ENCODE measurements at places on chromosomes 7 and 10. TPM values are rescaled to one million over a fixed set of nuclear protein-coding genes. Genes with fewer than 3 reads are reported as not detected.

PTPRN2 gene
- not detected for total RNA-seq

DNA sequence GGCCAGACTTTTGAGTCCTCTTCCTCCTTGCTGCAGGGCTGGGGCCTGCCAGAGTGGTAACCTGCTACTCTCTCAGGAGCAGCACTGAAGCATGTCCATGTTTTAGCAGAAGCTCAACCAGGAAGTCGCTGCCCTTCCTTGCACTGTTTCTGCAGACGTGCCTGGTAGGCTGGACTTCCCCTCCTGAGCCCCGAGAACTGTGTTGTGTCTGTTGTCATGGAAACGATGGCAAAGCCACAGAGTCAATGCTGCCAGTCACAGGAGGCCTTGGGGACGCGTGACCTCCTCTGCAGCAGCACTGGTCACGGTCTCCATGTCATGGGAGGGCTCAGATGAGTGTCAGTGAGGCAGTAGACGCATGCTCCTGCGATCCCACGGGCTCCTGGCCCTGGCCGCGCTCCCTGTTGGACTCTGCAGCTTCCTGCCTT lies 145.5 kb downstream of the FANK1 start:
- H3K4me1 ChIP-seq, result no peaks in the 10 kb centered on the region
- peak; percentile 49 for DNase-seq
- H3K36me3 ChIP-seq, result no peaks in the 10 kb centered on the region

- no peaks in the 10 kb centered on the region for H3K36me3 ChIP-seq
- peak overlapping the region; percentile 93 for H3K4me3 ChIP-seq
- H3K27ac ChIP-seq, result peak overlapping the region; percentile 48
- H3K27me3 ChIP-seq, result no peaks in the 10 kb centered on the region
- peaks cover 13% of the 10 kb centered on the region for H3K4me1 ChIP-seq
Measured at GRCh38 chr10:22002591-22003176, 846 bp downstream of the DNAJC1 start.

ZPBP gene
- total RNA-seq, result not detected

DNA sequence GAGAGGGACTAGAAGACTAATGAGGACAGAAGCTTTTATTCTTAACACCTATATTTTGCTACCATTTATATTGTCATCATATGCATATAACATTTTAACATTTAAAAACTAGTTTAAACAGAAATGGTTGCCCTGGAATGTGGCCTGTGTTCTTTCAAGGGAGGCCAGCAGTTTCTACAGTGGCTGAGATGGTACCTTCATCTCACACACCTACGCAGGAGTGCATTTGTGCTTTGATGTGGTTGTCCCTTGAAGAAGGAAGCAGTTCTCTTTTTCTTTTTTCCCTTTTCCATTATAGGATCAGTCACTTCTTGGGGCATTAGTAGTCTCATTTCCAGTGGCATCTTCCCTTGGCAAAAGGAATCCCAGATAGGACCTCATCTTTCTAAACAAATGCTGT lies 38.9 kb downstream of the KIAA1217 start:
- H3K27ac ChIP-seq, result no peak overlapping the region
- H3K4me3 ChIP-seq, result no peak overlapping the region

DNA sequence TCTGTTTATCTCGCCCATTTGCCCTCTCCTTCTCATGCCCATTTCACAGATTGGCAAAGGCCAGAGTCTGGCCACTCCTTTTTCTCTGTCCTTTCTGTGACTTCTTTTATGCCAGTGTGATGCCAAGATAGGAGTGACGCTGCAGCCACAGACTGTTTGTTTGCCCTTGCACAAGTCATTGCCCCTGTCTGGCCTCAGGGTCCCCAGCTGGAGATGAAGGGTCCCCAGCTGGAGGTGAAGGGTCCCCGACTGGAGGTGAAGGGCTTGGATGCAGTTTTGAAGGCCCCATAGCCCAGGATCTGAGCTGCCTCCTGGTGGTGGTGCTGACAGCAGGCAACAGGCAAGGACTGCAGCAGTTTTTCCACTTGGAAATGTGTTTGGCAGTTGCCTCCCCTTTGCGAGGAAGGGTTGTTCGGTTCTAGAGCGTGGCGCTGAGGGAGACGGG lies 50.8 kb upstream of the SLC29A3 start:
- no peaks in the 10 kb centered on the region for H3K27me3 ChIP-seq
- no peaks in the 10 kb centered on the region for H3K36me3 ChIP-seq
- DNase-seq, result no peak
- H3K27ac ChIP-seq, result no peak overlapping the region

DNA sequence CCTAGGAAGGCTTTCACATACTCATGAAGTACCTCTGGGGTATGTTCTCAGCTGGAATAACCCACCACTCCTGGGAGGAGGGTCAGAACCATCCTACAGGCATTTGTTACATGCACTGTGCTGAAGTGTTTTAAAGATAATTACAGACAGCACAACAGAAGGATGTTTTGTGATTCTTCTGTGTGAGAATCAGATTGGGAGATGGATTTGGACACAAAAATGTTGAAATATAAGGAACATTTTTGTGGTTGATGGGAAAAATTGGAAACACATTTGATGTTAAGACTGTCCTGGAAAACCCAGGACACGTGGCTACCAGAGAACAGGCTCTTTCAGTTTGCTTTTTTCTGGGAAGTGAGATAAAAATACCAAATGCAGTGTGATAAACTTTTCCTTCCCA lies 61.4 kb downstream of the BICC1 start:
- H3K4me3 ChIP-seq, result no peak overlapping the region
- H3K27me3 ChIP-seq, result 0 out of 2 replicates have a peak, but pooled peaks cover 12% of the 10 kb centered on the region
- no peak for DNase-seq

GRCh38 chr7:29749701-29750321 lies 56.5 kb upstream of the WIPF3 start:
- H3K4me1 ChIP-seq, result peaks cover 4% of the 10 kb centered on the region
- no peak overlapping the region for H3K4me3 ChIP-seq
- no peaks in the 10 kb centered on the region for H3K36me3 ChIP-seq

All from PC-9 (cell line).